ENCODE measurements at places on chromosomes 5 and 9. TPM values are rescaled to one million over a fixed set of nuclear protein-coding genes. Genes with fewer than 3 reads are reported as not detected.
A peak's percentile ranks its signal among the peaks of the same experiment; 100 is the strongest.

GRCh38 chr5:175542232-175542965, 64.0 kb downstream of the SFXN1 start:
- no peak for DNase-seq

DNA sequence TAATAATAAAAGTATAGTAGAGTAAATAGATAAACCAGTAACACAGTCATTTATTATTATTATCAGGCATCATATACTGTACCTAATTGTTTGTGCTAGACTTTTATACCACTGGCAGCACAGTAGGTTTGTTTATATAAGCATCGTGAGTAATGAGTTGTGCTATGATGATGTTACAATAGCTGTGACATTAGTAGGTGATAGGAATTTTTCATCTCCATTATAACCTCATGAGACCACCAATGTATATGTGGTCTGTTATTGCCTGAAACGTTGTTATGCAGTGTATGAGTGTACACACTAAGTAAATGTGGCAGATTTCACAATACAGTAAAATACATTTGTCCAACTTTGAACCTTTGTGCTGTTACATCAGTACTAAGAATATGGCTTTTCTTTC, 72.7 kb upstream of the SPATA31D4 start:
- no peak for DNase-seq

GRCh38 chr9:71352837-71353236, 231.4 kb upstream of the TRPM3 start:
- DNase-seq: no peak

Gene PFN3
- not detected for polyA plus RNA-seq

DNA sequence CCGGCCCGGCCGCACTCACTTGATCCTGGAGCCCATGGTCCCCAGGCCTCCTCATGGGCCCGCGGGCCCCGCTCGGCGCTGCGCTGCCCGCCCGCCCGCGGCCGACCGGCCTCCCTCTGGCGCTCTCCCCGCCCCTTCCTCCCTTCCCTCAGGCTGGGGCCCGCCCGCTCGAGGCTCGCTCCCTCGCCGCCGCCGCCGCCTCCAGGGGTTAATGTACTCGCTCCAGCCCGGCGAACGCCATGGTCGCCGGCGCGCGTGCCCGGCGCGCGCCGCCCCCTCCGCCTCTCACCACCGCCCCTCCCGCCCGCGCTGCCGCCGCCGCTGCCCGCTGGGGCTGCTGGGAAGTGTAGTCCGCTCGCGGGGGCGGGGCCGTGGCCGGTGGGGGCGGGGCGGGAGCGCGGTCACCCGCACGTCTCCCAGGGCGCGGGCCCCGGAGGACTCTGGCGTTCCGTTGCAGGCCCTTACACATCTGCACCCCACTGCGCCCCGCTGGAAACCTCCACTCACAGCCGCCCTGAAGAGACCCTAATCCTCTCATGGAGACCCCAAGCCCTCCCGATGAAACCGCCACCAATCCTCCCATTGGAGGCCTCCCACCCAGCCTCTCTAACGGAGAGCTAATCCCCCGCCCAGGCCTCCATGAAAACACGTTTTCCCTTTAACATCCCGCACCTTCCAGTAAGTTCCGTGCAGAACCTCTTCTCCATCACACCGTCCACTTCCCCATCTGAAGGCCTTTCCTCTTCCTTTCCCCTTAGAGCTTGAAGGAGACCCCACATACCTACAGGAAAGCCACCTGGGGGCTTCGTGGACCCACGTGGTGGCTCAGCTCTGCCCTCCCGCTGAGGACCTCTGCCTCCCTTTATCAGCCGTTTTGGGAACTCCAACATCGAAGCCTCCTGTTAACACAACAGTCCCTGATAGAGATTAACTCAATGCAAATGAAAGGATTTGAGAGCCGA, at the start of gene DENND1A:
DENND1A (minus strand) TSS at position 257 of the 962 bp plus-strand sequence; CDS start at position 36, 221 bp downstream.
- DNase-seq: peak; percentile 43

Gene CFAP157
- polyA plus RNA-seq: 0.14 TPM

GRCh38 chr9:70468291-70468690, 53.8 kb upstream of the KLF9 start:
- DNase-seq: no peak

Data from AG04450 (cell line).